ENCODE measurements at places on chromosomes 3 and 15.

GRCh38 chr3:107365051-107365450 is 12.2 kb upstream of the CCDC54 start:
- no peak for DNase-seq

DNA sequence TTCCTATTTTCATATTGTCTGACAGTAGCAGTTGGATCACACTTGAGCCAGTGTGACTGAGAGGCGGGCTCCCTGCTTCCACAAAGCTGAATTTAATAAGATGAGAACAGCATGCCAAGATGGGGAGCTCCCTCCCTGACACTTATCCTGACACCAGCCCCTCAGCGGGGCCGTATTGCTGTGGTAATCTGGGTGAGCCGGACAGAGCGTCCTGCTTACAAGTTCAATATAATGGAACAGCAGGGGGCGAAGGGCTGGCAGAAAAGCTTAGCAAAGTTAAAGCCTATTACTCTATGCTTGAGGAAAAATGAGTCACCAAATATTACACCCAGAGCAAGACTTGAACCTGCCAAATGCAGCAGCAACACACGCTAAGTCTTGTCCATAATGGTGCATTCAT is 163.8 kb upstream of the CMC1 start:
- no peak for DNase-seq

DNA sequence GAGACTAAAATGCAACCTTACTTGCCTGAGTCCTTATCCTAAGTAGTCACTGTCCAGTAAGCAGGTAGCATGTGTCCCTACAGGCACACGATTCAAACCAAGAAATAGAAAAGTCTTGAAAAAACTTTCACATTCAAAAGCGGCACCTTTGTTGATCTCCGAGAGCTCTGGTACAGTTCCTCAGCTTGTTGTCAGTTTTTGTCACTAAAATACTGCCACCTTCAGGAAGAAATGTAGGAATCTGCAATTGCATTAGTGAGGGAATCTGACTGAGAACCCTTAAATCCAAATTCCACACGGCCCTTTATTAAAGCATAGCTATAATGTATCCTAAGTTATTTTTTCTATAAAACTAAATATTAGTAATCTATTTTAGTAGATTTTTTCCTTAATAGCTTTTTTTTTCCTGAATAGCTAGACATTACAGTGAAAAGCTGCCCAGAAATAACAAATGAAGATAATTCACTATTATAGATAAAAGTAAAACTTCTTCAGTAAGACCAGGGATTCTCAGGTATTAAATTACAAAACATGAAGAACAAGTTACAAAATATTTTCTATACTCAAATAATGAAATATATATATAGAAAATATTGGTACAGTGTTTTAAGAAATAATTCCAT is 44.0 kb downstream of the CCDC54 start:
- DNase-seq = peak; percentile 58

DNA sequence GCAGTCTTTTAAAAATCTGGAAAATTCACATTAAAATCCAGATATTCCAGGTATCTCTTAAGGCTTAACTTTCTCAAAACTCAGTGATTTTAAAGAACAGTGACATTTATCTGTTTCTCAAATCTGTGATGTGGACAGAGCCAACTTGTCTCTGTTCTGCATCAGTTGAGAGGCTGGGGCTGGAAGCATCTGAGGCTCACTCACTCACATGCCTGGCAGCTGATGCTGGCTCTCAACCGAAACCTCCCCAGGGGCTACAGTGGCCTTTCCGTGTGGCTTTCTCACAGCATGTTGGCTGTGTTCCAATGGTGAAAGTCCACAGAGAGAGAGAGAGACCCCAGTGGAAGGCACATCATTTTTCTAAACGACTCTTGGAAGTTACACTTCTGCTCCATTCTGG is 53.5 kb downstream of the CEMIP start:
- peak; percentile 73 for DNase-seq

DNA sequence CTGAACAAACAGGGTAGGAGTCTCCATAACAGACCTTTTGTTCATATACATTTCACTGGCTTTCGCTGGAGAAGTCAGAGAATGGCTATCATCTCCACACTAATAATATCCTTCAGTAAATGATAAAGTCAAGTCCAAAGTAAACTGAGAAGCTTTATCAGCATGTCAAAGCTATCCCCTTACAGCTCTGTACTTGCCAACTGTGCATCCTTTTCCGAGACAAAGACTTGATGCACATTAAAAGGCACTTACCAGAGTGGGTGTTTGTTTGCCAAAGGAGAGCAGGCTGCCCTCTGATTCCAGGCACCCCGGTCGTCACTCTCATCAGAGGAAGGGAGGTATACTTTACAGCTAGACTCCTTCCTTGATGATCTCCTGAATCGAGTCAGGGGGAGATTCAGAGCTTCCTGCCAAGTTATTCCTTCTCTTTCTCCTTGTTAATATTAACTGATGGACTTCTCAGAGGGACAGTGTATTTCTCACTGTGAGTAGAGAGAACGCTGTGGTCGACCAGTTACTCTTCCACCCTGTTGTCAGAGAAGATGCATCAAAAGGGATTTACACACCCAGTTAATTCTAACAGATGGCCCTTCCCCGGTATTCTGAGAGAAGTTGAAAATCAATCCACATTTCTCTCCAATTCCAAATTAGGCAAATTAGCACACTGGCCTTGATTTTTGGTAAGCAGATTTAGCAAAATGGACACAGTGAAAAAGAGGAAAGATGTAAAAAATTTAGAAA is 504.7 kb upstream of the NR2F2 start:
- DNase-seq = peak; percentile 63

GRCh38 chr3:69817988-69818387 is 78.7 kb downstream of the MITF start:
- DNase-seq = no peak

GRCh38 chr3:168709073-168709472 is 613.3 kb upstream of the GOLIM4 start:
- DNase-seq = no peak
